ENCODE measurements at places on chromosomes 16 and 17.

DNA sequence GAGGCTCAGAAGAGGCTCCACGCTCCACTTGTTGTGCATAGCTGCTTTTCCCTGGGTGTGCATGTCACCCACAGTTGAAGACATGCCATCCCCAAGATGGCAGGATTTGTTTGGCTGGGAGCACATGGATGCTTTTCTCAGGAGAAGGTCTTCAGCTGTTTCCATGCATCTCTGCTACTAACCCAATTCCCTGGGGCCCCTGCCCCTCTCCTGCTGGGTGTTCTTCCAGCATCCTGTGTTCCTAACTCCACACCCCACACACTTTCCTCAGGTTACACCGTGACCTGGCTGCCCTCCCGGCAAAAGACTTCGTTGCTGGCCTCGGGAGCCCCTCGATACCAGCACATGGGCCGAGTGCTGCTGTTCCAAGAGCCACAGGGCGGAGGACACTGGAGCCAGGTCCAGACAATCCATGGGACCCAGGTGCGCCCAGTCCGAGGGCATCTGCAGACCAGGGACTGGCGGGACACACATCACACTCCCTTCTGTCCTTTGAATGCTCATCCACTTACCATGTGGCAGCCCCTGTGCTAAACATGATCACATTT, 21.5 kb downstream of the ITGAL start:
- DNase-seq, result no peak

GRCh38 chr17:27407916-27408864, 48.1 kb upstream of the KSR1 start:
- peak; percentile 39 for DNase-seq

DNA sequence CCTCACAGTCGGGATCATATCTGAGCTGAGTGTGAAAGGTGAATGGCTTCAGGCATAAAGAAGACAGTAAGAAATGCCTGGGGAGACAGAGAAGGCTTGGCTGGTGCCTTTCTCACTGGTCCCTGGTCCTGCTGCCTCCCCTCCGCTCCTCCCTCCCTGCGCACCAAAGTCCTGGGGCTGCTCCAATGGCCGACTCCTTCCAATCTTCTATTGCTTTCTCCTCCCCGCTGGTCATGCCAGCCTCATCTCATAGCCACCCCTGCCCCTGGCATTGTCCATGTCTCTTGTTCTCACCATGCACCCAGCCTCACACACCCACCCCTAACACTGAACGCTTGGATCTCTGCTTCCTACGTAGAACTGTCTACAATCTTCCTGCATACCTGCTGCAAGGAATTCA, 18.0 kb downstream of the TLE7 start:
- DNase-seq, result no peak

GRCh38 chr17:57035971-57036481, 49.0 kb upstream of the AKAP1 start:
- DNase-seq, result no peak

DNA sequence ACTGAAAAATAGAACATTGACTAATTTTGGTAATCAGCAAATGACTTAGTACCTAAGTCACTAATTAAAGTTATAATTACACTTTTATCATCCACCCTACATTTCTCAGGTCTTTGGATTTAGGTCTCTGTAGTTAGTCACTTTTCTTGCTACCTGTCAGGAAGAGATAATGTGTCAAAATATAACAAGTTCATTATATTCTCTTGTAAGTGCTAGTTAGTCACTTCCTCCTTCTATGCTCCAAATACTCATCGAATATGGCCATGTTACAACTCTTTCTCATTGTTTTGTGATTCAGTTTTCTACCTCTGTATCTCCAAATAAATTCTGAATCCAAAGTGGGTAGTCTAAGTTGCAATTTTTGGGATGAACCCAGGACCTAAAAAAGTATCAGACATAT, 163.5 kb upstream of the KIF2B start:
- DNase-seq, result no peak

GRCh38 chr17:43722269-43722619, 36.3 kb downstream of the SOST start:
- DNase-seq, result no peak

DNA sequence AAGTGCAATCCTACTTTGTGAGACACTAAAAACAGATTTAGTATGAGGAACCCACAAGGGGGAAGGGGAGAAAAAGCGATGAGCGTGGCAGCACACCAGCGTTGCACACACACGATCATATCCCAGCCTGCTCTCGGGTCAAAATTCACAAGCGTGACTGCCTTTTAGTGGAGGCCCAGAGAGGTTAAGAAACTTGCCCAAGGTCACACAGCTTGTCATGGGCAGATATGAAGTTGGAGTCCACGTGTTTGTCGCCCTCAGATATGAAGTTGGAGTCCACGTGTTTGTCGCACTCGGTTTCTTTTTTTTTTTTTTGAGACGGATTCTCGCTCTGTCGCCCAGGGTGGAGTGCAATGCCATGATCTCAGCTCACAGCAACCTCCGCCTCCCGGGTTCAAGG, 58.3 kb downstream of the TIMM22 start:
- no peak for DNase-seq

DNA sequence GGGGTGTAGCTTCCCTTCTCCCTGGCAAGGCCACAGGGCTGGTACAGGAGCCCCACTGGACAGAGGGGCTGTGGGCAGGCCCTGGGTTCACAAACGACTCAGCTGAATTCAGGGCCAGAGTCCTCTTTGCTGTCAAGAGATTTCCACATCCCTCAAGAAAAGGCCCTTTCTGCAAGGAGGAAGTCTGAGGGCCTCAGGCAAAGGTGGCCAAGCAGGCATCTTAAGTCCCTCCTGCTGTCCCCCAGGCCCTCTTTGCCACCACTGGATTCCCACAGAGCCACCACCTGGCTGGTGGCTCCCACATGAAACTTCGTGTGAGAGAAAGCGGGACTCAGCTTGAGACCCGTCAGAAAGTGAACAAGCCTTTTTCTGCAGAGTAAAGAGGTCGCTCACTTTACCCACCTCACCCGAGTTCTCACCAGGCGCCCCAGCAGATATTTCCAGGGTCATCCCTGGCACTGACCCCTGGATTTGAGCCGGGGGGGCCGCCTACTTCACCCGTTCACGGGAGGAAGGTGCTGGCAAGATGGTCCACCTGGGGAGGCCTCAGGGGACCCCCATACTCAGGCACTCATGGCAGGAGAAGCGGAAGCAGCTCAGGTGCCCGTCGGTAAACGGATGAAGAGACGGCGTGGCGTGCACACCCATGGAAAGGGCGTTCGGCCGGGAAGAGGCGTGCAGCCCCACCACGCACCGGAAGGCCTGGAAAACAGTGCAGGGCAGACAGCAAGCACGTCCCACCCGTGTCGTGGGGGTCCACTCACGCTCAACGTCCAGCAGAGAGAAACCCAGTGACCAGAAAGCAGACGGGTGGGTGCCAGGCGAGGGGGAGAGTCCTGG, 3.6 kb downstream of the RNF166 start:
- DNase-seq, result no peak

GRCh38 chr16:68995011-68995504, 110.4 kb upstream of the HAS3 start:
- DNase-seq, result no peak

DNA sequence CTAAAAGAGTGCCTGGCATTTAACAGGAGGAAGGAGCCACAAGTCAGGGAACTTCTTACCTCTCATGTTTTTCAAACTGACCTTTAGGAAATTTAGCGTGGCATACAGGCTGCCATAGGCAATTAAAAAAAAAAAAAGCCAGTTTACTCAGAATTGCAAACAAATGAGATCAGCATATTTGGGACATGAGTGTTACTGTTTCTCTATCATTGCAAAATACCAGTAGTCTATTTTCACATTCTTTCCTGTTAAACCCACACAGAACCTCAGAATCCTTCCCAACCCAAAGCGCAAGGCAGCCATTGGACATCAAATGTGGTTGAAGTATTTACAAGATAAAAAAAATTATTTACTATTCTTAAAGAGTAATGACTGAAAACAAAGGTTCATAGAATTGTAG, 366.4 kb upstream of the DYNLRB2 start:
- no peak for DNase-seq

DNA sequence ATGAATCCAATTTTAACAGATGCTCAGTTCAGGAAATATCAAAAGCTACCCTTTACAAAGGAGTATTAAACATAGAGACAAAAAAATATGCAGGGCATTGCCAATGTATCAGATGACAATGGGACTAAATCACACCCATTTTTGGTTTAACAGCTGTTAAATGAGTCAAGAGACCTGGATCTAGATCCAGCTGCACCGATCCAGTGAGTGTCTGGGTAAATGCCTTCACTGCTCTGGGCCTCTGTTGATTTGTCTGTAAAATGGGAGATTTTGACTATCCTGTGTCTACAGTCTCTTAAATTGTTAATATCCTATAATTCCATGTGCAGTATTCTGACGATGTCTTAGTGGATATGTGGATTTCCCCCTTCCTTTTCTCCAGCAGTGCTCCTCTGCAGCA, 16.4 kb downstream of the KRT23 start:
- no peak for DNase-seq

DNA sequence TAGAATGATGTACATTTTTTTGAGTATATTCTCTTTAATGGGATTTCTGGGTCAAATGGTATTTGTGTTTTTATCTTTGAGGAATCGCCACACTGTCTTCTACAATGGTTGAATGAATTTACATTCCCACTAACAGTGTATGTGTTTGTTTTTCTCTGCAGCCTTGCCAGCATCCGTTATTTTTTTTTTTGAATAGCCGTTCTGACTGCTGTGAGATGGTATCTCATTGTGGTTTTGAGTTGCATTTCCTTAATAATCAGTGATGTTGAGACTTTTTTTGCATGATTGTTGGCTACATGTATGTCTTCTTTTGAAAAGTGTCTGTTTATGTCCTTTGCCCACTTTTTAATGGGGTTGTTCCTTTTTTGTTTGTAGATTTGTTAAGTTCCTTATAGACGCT, 172.7 kb upstream of the CDH8 start:
- DNase-seq, result no peak

Measured in femur (tissue), 1 donor.